ENCODE measurements at places on chromosomes 6 and 20. TPM values are rescaled to one million over a fixed set of nuclear protein-coding genes. Genes with fewer than 3 reads are reported as not detected.

The MLIP gene
- not detected for total RNA-seq

The FGD2 gene
- not detected for total RNA-seq

The TTK gene
- total RNA-seq = 18.9 TPM

The EFHC1 gene
- 13.3 TPM for total RNA-seq

The RNF114 gene
- total RNA-seq = 58.0 TPM

The CST1 gene
- 0.44 TPM for total RNA-seq

The SLC16A10 gene
- total RNA-seq = 0.56 TPM

The CDSN gene
- total RNA-seq = not detected

The C6orf58 gene
- not detected for total RNA-seq

The GJA10 gene
- not detected for total RNA-seq

The LY6G6D gene
- total RNA-seq = not detected

The FAM50B gene
- 5.4 TPM for total RNA-seq

The ULBP1 gene
- 0.94 TPM for total RNA-seq

Measured in A549 treated with GW870086 at 1 μM for 4 hours (cell line).